Anterior cingulate cortex (tissue), 58 donors: ENCODE measurements at places on chromosomes 3 and 15.

DNA sequence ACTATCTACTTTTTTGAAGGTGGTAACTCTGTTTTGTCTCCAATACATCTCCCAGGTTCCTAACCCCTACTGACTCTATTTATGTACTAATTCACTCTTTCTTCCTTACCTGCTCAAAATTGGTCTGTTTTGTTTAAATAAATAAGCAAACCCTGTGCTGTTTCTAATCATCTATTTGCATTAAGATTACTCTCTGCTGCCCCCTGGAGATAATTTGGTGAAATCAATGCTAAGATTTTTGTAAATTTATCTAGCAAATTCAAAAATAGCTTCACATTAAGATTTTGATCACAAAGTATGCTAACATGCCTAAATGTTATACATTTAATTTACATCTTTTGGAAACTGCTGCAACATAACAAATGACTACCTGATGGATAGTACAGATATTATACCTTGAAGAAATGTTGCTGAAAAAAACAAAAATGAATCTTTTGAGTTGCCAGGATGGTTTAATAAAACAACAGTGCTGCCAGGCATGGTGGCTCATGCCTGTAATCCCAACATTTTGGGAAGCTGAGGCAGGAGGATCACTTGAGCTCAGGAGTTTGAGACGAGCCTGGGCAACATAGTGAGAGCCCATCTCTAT, 4.4 kb upstream of the CD200R1 start:
- DNase-seq: no peak

DNA sequence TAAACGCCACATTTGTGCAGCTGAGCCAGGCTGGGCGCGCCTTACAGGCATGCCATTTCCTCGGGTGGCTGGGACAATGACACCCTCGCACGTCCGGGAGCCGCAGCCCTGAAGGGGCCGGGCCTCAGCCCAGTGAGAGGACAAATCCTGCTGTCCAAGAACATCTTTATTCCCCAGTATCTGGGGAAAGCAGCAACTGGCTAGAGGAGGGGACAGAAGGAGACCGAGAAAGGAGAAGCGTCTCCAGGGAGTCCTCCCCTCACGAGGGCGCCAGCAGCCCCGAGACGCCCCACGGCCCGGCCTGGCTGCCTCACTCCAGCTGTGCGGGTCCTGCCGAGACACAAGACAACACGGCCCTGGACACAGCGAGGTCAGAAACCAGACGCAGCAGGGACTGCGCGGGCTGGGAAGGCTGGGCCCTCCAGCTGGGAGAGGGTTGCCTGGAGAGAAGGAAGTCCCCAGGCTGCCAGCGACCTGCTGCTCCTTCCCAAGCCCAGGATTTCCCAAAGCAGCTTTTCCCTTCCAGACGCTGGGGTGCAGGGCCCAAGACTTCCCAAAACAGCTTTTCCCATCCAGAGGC, 130.2 kb downstream of the CHSY1 start:
- DNase-seq: peak; percentile 8

GRCh38 chr3:123773681-123774431, 110.3 kb downstream of the MYLK start:
- peak; percentile 76 for DNase-seq

DNA sequence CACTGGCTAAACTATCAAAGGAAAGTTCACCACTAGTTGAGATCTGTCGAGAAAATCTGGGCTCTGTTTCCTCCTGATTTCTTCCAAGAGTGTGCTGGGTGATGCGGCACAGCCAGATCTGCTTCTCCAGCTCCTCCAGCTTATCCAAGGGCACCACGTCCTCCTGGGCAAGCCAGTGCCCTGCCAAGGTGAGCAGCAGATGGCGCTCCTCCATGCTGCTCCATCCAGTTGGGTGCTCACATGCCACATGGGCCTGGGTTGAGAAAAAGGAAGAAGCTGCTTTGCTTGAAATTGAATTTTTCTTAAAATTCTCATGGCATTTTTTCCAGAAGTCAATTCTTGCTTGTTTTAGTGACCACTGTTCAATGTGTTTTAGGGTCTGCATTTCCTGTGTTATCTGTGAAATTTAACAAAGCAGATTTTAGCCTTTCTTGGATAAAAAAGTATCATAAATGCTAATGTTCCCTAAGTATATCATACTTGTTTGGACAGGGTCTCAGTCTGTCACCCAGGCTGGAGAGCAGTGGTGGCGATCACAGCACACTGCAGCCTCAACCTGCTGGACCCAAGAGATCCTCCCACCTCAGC, 47.3 kb downstream of the EIF3J start:
- DNase-seq: no peak

GRCh38 chr3:60573494-60573893, 677.8 kb downstream of the FHIT start:
- DNase-seq: no peak
